ENCODE measurements at places on chromosomes 12 and 14.

DNA sequence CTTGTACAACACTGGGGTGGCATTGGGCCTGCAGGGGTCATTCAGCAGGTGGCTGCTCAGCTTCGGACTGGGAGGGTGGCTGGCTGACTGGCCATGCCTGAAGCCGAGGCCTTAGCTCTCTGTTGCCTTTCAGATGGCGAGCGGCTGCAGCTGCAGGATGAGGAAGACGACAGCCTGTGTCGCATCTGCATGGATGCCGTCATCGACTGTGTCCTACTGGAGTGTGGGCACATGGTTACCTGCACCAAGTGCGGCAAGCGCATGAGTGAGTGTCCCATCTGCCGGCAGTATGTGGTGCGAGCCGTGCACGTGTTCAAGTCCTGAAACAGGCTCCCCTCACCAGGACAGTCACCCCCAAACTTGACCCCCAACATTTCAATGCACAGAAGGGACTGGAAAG lies 23.3 kb downstream of the RNF34 start:
- H3K27ac ChIP-seq, result no peak overlapping the region
- no peak overlapping the region for H3K4me3 ChIP-seq

GRCh38 chr14:65639216-65639615 lies 226.7 kb downstream of the FUT8 start:
- no peaks in the 10 kb centered on the region for H3K27me3 ChIP-seq
- H3K36me3 ChIP-seq, result no peaks in the 10 kb centered on the region
- H3K27ac ChIP-seq, result no peak overlapping the region
- H3K4me1 ChIP-seq, result peaks cover 7% of the 10 kb centered on the region

- H3K27ac ChIP-seq, result no peak overlapping the region
- H3K4me3 ChIP-seq, result no peak overlapping the region
- H3K4me1 ChIP-seq, result no peaks in the 10 kb centered on the region
- H3K36me3 ChIP-seq, result no peaks in the 10 kb centered on the region
- no peak for DNase-seq
- H3K27me3 ChIP-seq, result peaks cover 4% of the 10 kb centered on the region
These were observed 106.0 kb downstream of the KIF26A start for GRCh38 chr14:104244221-104245011.

DNA sequence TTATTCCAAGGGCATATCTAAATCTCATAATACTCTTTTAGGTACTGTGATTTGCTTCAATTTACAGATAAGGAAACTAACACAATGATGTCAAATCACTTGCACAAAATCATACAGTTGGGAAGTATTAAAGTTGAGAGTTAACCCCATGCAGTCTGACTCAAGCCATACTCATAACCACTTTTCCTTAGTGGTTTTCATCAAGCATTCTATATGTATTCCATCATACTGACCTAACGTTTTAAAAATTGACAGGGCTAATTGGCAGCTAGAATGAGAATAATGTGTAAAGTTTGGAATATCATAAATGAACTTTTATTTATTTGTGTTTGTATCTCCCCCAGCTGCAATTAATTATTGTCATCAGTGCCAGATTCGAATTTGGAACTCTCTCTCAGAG lies 20.9 kb downstream of the PUS7L start:
- no peak overlapping the region for H3K4me3 ChIP-seq
- no peaks in the 10 kb centered on the region for H3K4me1 ChIP-seq
- no peak for DNase-seq
- H3K27me3 ChIP-seq, result no peaks in the 10 kb centered on the region

GRCh38 chr12:20434996-20435395 lies 66.7 kb downstream of the PDE3A start:
- no peak overlapping the region for H3K4me3 ChIP-seq
- H3K4me1 ChIP-seq, result no peaks in the 10 kb centered on the region
- H3K36me3 ChIP-seq, result no peaks in the 10 kb centered on the region
- H3K27me3 ChIP-seq, result no peaks in the 10 kb centered on the region
- H3K27ac ChIP-seq, result no peak overlapping the region

DNA sequence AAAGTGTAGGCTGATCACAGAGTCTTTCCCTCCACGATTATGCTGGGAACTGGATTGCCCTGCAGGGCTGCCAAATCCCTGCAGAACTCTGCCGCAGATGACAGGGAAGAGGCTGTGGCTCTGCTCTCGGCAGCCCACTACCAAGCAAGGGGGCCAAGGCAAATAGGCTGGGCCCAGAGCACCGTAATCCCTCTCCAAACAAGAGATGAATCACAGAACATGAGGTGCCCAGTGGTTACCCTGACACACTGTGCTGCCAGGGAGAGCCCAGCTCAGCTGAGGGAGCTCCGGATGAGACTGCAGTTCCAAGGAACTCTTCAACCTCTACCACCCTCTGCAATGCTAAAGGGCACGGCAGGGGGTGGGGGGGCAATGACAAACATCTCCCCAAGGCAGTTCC lies 33.9 kb downstream of the STON2 start:
- H3K4me1 ChIP-seq, result no peaks in the 10 kb centered on the region
- no peaks in the 10 kb centered on the region for H3K27me3 ChIP-seq
- H3K36me3 ChIP-seq, result no peaks in the 10 kb centered on the region

DNA sequence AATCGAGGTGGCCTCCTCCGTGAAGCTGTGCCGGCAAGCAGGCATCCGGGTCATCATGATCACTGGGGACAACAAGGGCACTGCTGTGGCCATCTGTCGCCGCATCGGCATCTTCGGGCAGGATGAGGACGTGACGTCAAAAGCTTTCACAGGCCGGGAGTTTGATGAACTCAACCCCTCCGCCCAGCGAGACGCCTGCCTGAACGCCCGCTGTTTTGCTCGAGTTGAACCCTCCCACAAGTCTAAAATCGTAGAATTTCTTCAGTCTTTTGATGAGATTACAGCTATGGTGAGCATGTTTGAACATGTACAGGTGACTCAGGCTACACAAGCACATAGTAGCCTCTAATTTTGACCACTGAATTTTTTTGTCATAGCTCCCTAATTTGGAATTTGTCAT lies 59.7 kb downstream of the ATP2A2 start:
- no peak overlapping the region for H3K27ac ChIP-seq
- no peaks in the 10 kb centered on the region for H3K27me3 ChIP-seq
- DNase-seq, result no peak
- H3K4me3 ChIP-seq, result no peak overlapping the region
- peaks cover 58% of the 10 kb centered on the region for H3K4me1 ChIP-seq
